GM23248 (cell line): ENCODE measurements at places on chromosomes 12 and 14. TPM values are rescaled to one million over a fixed set of nuclear protein-coding genes. Genes with fewer than 3 reads are reported as not detected.

FITM1 gene
- total RNA-seq, result not detected in 2 replicates

DNA sequence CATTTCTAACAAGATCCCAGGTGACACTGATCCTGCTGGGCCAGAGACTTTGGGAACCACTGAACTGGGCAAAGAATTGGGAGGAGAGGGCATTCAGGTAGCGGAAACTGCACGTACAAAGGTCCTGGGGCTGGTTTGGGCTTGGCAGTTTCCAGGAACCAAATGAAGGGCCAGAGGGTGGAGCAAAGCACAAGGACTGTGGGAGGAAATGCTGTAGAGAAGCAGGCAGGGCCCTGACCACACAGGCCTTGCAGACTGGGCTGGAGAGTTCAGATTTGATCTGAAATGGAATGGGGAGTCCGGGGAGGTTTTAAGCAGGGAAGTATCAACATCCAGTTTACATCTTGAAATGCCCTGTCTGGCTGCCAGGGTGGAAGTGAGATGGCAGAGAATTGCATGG lies 195.1 kb downstream of the PHETA1 start:
- peaks cover 33% of the 10 kb centered on the region for H3K27me3 ChIP-seq
- no peak overlapping the region for H3K27ac ChIP-seq
- no peaks in the 10 kb centered on the region for H3K36me3 ChIP-seq
- no peak for DNase-seq

DNA sequence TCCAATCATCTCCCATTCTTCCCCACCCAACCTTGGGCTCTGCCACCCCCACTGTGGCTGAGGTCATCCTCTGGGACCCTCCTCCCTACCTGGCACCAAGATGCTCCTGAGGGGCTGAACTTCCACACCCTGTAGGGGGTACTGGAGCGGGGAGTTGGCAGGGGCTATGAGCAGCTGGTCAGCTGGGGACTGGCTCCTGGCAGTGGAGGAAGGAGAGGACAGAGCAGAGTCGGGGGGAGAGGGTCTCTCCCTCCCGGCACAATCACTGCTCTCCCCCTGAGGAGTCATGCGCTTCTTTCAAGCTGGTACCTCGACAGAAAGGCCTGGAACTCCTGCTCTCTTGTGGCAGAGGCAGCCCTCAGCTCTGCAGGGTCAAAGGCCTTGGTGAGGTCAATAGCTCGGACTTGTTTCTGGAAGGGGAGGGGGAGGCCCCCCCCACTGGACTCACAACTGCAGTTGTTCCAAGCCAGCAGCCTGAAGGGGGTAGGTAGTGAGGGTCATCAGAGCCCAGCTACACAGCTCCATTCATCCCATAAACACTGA lies 2.0 kb downstream of the B4GALNT1 start:
- H3K4me3 ChIP-seq, result no peak overlapping the region
- H3K27ac ChIP-seq, result no peak overlapping the region
- DNase-seq, result no peak
- H3K4me1 ChIP-seq, result peaks cover 6% of the 10 kb centered on the region

DNA sequence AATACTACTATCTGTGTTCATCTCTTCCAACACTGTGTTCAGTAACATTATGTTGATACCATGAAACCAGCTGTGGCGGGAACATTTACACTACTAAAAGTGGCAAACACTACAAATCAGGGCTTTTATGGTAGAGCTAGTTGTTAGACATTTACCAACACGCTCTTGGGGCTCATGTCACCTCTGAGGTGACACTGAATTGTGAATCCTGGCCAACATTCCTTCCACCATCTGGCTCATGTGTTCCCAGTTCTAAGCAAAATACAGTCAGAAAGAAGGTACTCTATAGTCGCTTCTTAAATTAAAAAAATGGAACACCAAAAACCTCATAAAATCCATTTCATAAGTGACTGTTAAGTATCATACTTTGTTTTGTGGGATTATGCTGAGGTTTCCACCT lies 436.6 kb downstream of the FUT8 start:
- no peak overlapping the region for H3K27ac ChIP-seq
- no peak for DNase-seq
- no peaks in the 10 kb centered on the region for H3K36me3 ChIP-seq
- H3K27me3 ChIP-seq, result no peaks in the 10 kb centered on the region
- no peak overlapping the region for H3K4me3 ChIP-seq

DNA sequence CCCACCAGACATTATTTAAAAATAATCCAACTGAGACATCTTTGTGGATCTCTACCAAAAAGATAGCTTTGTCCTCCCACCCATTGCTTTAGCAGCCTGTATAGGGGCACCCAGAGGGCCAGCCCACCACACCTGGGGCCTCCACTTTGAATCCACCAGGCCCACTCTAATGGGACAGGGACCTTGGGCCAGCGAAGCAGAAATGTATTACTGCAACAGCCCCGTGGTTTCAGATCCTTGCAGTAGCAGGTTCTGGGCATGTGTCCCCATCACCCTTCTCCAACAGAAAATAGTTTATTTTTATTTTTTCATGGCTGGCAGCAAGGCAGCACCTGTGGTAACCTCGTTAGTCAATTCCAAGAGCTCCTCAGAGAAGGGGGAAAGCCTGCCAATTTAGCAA lies 218.4 kb downstream of the ZFP36L1 start:
- H3K4me3 ChIP-seq, result no peak overlapping the region
- no peak overlapping the region for H3K27ac ChIP-seq
- H3K27me3 ChIP-seq, result no peaks in the 10 kb centered on the region
- no peak for DNase-seq
- no peaks in the 10 kb centered on the region for H3K36me3 ChIP-seq

GRCh38 chr14:95877633-95878032 lies 1.0 kb downstream of the TUNAR start:
- no peak for DNase-seq
- peaks cover 51% of the 10 kb centered on the region for H3K27me3 ChIP-seq
- H3K4me3 ChIP-seq, result no peak overlapping the region
- no peaks in the 10 kb centered on the region for H3K36me3 ChIP-seq

DNA sequence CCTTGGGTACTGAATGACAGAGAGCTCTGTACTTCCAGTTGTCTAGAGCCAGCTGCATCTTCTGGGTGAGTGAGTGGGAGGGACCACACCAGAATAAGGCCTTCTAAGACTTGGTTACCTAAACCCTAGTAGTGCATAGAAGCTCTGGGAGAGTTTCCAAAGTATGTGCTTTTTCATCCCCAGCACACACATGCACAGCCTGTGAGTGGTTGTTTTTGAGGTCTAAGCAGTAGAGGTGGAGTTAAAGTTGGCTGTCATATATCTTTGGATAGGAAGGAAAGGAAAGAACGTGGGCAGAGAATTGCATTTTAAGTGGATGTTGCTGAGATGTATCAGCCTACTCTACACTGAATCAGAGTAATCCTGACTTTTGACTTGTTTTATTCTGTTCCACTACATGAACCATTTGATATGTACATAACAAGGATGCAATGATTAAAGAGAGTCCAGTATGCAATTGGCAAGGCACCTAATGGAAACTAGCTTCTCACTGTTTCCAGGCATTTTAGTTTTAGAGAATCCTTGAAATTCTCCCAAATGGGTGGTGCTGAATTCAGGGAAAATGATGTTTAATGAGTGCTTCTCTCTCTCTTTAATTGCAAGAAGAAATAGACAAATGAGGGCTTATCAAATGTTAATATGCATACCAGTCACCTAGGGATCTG lies 51.8 kb upstream of the PRICKLE1 start:
- H3K27ac ChIP-seq, result no peak overlapping the region
- H3K4me3 ChIP-seq, result no peak overlapping the region
- H3K36me3 ChIP-seq, result no peaks in the 10 kb centered on the region
- H3K4me1 ChIP-seq, result no peaks in the 10 kb centered on the region
- DNase-seq, result peak; percentile 62

DNA sequence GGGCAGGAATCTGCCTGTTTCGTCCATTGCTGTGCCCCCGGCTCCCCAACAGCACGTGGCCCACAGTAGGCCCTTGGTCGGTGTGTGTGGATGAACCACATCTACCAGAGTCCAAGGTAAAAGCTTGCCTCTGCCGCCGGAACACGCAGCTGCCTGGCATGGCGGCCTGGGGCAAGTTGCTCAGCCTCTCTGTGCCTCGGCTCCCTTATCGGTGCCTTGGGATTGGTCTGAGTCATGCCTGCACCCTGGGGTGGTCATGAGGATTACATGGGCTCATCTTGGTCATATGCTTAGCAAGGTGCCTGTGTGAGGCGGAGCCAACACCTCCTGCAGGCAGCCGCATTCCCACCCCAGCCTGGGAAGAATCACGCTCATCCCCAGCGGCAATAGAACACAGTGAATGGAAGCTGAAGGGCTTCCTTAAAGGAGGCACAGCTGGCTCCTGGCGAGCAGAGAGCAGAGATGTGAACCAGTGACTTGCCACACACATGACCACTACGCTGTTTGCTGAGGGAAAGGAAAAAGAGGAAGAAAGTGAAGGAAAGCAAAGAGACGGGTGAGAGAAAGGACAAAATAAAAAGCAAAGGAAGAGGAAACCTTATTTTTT lies 5.5 kb upstream of the SCARB1 start:
- no peaks in the 10 kb centered on the region for H3K4me1 ChIP-seq
- no peak overlapping the region for H3K4me3 ChIP-seq
- H3K27ac ChIP-seq, result no peak overlapping the region
- no peaks in the 10 kb centered on the region for H3K36me3 ChIP-seq
- no peaks in the 10 kb centered on the region for H3K27me3 ChIP-seq

- H3K36me3 ChIP-seq, result no peaks in the 10 kb centered on the region
- H3K4me3 ChIP-seq, result no peak overlapping the region
- no peaks in the 10 kb centered on the region for H3K27me3 ChIP-seq
- DNase-seq, result peak; percentile 37
- no peak overlapping the region for H3K27ac ChIP-seq
Measured at GRCh38 chr12:91603060-91603459, 420.4 kb upstream of the DCN start.

DNA sequence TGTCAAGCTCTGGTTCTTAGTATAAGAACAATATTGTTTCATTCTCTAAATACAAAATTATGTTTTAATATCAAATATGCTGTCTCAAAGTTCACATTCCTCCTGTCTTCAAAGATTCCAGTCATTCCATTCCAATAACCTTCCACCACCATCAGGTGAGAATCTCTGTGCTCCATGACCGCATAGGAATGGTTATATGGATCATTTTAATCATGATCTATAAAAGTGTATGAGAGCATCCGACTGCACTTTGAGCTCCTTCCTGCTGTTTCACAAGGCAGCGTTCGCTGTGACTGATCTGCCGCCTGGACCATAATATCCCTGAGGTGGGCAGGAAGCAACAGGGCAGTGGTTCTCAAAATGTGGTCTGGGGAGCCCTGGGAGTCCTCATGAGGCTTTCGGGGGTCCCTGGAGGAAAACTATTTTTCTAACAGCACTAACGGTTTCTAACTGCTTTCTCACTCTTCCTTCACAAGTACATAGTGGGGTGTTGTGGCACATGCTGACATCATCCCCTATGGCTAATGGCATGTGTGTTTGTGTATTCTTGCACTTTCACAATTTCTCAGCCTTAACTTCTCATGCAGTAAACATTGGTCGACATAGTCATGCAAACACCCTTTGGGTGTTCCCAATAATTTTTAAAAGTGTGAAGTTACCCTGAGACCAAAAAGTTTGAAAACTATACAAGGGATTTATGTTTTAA lies 137.4 kb downstream of the ANO2 start:
- no peak overlapping the region for H3K4me3 ChIP-seq
- no peak for DNase-seq
- H3K36me3 ChIP-seq, result no peaks in the 10 kb centered on the region
- no peaks in the 10 kb centered on the region for H3K27me3 ChIP-seq
